Heart left ventricle (tissue), 16 donors: ENCODE measurements at places on chromosomes 11 and 22. TPM values are rescaled to one million over a fixed set of nuclear protein-coding genes. Genes with fewer than 3 reads are reported as not detected.

DNA sequence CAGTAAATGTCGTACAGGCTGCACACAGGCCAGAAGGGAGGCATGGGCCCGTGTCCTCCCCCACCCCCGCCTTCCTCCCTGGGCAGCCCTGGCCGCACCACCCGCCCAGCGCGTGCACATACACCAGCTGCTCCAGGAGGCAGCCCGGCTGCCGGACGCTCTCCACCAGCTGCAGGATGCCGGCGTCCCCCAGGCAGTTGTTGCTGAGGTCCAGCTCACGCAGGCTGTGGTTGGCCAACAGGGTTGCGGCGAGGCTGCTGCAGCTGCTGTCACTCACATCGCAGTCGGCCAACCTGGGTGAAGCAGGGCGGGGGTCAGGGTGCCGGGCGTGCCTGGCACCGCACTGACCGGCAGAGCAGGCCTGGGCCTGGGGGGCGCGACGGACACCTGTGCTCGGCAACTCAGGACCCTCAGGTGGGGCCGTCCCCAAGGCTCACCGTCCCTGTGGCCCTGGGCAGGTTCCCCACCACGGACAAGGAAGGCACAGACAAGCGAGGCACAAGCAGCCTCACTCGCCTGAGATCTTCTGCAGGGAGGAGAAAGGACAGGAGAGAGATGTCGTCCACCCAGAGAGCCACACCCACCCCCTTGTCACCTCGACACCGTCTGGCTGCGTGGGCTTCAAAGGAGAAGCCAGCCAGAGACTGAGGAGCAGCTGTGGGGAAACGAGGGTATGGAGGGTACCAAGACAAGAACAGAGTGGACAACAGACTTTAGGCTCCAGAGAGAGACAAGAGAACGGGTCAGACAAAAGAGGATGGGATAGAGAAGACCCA, 12.1 kb downstream of the RNH1 start:
- no peak overlapping the region for H3K27ac ChIP-seq
- H3K36me3 ChIP-seq, result peaks cover 87% of the 10 kb centered on the region
- H3K27me3 ChIP-seq, result no peaks in the 10 kb centered on the region
- H3K4me3 ChIP-seq, result no peak overlapping the region
- H3K4me1 ChIP-seq, result no peaks in the 10 kb centered on the region

GRCh38 chr11:112844517-112844916, 116.7 kb upstream of the NCAM1 start:
- no peak overlapping the region for H3K4me3 ChIP-seq
- H3K4me1 ChIP-seq, result no peaks in the 10 kb centered on the region
- no peaks in the 10 kb centered on the region for H3K27me3 ChIP-seq
- H3K36me3 ChIP-seq, result no peaks in the 10 kb centered on the region

- no peak overlapping the region for H3K4me3 ChIP-seq
- H3K27ac ChIP-seq, result peak overlapping the region; percentile 35
- peaks cover 11% of the 10 kb centered on the region for H3K4me1 ChIP-seq
- H3K27me3 ChIP-seq, result no peaks in the 10 kb centered on the region
Observed at GRCh38 chr11:73866586-73866996, 10.1 kb downstream of the COA4 start.

- DNase-seq, result no peak
- no peaks in the 10 kb centered on the region for H3K4me1 ChIP-seq
- no peak overlapping the region for H3K4me3 ChIP-seq
- H3K27me3 ChIP-seq, result no peaks in the 10 kb centered on the region
Observed at GRCh38 chr22:39729141-39729934, 158.8 kb downstream of the CACNA1I start.

GRCh38 chr22:41074466-41074865, 17.9 kb upstream of the EP300 start:
- H3K4me1 ChIP-seq, result no peaks in the 10 kb centered on the region
- no peaks in the 10 kb centered on the region for H3K27me3 ChIP-seq
- no peak for DNase-seq

DNA sequence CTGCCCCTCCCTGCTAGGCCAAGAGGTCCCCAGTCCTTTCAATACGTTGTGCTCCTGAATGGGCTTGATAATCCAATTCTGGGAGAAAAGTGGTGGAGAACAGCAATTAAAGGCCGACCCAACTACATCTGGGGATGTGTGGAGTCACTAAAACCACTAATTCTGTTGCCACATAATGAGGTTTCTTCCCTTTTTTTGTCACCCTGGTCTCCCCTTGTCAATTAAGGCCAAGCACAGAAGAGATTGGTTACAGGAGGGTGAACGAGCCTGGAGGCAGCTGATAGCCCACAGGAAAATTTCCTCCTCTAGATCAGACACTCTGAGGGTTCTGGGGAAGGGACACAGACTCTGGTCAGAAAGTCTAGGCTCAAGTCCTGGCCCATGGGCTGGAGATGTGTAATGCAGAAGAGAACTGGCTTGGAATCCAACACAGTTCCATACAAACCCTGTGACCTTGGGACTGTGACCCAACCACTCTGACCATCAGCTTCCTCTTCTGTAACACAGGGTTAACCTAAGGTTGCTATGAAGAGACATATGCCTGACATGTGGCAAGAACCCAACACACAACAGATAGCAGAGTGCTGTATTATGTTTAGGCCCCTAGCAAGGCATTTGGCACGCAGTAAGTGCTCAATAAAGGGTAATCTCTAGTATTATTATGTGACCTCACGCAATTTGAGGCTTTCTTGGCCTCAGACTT, 146.4 kb downstream of the CHST1 start:
- H3K27ac ChIP-seq, result no peak overlapping the region

- no peak for DNase-seq
- no peaks in the 10 kb centered on the region for H3K4me1 ChIP-seq
- no peaks in the 10 kb centered on the region for H3K36me3 ChIP-seq
- no peaks in the 10 kb centered on the region for H3K27me3 ChIP-seq
- H3K4me3 ChIP-seq, result no peak overlapping the region
Observed at GRCh38 chr11:35998634-35999033, 54.8 kb downstream of the LDLRAD3 start.

Gene OR2AG2
- not detected for total RNA-seq

Gene BCO2
- 76.4 TPM for total RNA-seq
